ENCODE measurements at places on chromosomes 6 and 20.

DNA sequence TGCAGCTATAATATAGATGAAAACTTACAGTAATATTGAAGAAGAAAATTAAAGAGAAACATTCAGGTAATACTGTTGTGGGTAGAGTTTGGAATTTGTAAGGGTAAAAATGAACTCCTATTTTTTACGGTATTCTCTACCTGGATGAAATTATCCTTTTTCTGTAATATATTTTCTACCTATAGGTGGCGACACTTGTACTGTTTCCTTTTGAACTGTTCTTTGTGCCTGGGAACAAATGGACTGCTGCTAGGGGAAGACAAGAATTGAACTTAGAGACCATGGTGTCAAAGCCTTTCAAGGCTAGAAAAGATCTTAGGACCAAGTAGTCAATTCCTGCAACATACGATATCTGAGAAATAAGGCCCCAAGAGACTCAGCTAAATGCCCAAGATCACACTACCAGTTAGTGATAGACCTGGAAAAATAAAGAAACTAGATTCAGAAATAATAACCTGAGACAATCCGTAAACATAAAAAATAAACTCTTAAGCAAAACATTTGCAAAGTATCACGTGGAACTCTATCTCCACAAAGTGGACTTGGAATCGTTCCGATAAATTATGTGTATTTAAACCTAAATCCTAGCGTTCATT, 383.8 kb downstream of the TFAP2A start:
- peak; percentile 18 for DNase-seq

DNA sequence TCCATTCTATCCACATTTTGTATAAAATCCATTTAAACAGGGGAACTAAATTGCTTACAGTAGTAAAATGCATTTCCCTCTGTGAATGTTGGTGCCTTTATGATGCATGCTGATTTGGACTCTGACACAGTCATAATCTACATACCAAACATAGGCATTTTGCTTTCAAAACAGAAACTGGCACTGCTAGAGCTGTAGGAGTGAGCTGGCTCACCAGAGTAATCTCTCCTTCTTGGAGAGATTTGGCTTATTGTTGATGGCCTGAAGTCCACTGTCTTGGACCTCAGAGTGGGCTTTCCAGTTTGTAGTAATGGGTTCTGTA, 363.2 kb upstream of the FLRT3 start:
- no peak for DNase-seq

DNA sequence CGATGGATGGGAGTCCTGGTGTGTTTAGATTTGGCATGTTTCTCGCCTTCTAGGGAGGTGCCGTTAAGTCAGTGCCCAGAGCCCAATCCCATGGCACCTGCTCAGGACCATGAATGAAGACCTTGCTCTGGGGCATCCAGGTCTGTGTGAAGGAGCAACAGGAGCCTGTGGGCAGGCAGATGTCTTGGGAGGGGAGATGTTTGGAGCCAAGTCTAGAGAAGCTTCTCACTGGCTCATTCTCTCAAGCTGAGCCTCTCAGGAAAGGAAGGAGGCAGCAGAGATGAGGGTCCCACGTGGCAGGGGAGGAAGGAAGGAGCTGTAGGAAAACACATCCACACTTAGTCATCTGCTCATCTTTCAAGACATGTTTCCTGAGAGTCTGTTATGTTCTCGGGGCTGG, 9.5 kb upstream of the SIRPB1 start:
- DNase-seq: no peak

GRCh38 chr20:44210406-44211176, at the start of gene OSER1:
OSER1 (minus strand) TSS chr20:44210771; CDS start chr20:44206957, 3,814 bp downstream.
- peak; percentile 91 for DNase-seq

DNA sequence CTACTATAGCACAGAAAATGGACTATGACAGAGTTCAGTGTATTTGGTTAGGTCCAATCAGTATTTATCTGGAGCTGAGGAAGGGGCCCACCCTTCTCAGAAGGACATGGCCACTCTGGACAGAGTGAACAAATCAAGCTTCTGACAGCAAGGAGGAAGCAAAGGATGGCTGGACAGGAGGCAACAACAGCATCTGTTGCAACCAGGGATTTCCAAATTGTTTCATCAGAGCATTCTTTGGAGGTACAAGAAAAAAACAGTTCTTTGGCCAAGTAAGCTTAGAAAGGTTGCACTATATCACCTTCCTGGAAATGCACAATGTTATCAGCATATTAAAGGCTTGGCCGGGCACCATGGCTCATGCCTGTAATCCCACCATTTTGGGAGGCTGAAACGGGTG, 118.7 kb upstream of the SLC22A16 start:
- no peak for DNase-seq

DNA sequence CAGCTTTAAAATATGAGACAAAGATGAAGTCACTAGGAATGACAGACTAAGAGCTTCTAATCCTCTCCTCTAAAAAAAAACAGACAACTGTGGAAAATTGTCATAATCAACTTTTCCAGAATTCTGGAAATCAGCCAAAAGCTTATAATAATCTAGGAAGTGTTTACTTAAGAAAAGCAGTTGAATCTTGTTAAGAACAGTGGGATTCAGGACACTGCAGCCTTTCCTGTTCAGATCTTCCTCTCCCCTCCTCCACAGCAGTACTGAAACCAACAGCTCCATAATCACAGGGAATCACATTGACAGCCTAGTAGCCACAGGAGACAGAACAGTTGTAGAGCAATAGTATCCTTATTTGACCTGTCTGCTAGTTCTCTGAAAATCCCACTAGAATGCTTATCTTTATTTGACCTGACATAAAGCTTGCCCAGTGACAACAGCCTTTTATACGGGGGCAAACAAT, 41.6 kb downstream of the IBTK start:
- DNase-seq: no peak

DNA sequence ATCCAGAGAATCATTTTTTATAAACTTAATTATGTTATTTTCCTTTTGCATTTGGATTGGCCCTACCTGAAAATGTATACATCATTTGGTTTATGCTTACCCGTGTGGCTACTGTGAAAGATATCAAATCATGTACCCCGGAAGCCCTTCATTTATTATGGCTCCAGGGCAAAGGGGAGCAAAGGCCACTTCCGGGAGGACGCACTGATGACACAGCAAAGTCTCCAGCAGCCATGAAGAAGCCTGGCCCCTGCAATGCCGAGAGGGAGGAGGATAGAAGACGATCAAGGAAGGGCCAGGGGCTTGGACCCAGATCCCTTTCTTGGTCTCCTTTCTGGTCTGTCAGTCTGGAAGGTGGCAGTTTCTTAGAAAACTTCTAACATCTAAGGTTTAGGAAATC, 380.3 kb upstream of the AGPAT4 start:
- DNase-seq: no peak

- no peak for DNase-seq
Observed at GRCh38 chr6:68197356-68197755, 437.7 kb upstream of the ADGRB3 start.

DNA sequence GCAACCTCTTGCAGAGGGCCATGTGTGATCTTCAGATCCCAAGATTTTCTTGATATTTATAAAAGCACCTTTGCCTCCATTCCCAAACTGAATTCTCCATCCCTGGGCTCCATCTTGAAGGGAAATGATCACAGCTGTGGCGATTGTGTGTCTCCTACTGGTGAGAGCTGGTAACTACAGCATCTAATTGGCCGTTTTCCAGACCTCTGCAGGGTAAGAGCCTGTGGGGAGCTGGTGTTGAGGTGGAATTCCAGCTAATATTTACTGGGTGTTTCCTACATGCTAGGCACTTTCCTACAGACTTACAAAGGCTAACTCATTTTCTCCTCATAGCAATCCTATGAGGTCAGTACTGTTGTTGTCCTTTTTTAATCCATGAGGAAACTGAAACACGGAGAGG, 59.2 kb upstream of the FNDC1 start:
- DNase-seq: no peak

DNA sequence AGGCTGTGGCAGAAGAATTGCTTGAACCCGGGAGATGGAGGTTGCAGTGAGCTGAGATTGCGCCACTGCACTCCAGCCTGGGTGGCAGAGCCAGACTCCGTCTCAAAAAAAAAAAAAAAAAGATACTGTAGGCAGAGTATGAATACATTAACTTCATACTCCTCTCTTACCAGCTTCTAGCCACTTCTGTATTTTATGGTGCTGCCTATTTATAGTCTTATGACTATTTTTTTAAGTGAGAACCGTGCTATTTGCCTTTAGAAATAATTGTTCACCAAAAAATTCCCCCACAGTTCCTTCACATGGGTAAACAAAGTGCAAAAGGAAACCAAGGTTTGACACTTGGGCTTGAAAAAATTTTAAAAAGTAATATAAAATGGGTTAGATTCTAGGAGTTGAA, 1.5 kb upstream of the SNRNP48 start:
- no peak for DNase-seq

- no peak for DNase-seq
Observed at GRCh38 chr6:74057326-74057725, 361.3 kb downstream of the CD109 start.

DNA sequence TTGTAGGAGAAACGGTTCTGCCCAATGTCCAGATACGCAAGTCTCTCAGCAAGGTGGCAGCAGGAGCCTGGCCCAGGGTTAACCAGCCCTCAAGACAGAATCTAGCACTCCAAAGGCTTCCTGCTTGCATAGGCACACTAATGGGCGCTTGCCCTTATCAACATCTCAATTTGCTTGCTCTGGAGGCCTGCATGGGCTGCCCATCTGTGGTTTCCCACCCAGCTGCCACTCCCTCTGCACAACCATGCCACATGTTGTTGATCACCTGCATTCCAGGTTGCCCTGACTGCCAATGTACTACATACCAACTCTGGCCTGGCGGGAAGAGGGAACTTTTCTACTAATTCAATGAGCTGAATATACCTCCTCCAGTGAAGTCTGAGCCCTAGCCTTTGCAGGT, 74.6 kb downstream of the ATG5 start:
- no peak for DNase-seq

- DNase-seq: no peak
Observed at GRCh38 chr6:99189823-99190721, 159.4 kb downstream of the FAXC start.

DNA sequence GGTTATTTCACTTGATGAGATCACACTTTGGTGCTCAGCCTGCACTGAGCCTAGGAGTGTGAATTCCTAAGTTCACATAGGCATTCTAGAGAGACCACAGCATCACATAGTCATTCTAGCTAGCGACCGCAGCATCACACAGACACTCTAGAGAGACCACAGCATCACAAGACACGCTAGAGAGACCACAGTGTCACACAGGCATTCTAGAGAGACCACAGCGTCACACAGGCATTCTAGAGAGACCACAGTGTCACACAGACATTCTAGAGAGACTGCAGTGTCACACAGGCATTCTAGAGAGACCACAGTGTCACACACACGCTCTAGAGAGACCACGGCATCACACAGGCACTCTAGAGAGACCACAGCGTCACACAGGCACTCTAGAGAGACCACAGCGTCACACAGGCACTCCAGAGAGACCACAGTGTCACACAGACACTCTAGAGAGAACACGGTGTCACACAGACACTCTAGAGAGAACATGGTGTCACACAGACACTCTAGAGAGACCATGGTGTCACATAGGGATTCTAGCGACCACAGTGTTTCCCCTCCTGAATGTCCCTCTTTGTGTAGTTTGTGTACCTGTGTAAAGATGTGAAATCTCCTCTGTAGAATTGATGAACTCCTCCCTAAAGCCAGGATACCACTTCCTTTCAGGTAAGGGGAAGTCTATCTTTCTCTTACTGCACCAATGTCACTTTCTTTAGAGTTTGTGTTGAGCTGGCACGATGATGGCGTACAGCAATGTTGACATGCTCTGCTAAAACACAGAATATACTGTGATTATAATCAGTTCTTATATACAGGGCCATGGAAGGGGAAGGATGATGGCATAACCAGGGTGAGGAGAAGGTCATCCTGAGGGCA, 169.4 kb downstream of the ZDHHC14 start:
- DNase-seq: no peak

DNA sequence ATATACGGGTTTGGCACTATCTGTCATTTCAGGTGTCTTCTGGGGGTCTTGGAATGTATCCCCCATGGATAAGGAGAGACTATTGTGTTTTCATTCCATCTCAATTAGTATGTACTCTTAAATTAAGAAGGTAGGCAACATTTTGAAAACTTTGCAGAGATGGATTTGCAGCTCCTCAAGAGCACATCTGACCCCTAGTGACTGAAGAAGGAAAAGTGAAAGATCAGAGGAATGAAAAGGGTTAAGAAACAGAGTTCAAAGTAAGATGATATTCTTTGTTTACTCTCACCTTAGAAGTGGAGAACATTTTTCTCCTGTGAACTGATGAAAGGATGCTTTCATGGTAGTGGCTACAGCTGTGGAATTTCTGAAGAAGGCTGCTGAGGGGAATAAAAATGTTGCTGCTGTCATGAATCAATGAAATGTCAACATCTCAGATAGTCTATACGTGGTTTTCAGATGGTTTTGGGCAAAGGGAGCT, 41.5 kb downstream of the SH3BGRL2 start:
- DNase-seq: no peak

GRCh38 chr6:15595461-15596173, 67.2 kb downstream of the DTNBP1 start:
- DNase-seq: no peak

DNA sequence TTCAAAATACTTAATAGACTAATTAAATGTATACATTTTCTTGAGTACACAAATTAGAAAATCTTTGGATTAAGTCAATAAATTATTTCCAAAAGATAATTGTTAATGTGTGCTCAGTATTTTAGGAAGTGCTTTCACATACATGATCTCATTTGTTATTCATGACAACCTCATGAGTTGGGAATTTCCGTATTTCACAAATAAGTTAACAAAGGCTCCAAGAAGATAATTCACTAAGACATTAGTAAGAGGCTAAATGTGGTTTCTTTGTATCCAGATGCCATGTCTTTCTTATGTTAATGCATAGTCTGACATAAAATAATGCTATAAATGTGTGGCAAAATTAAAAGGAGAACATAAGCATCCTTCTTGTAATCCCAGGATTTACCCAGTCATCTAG, 79.5 kb upstream of the TCF21 start:
- no peak for DNase-seq

GRCh38 chr20:49668181-49668877, 45.3 kb downstream of the B4GALT5 start:
- DNase-seq: no peak

- no peak for DNase-seq
Observed at GRCh38 chr20:1587781-1588532, 30.5 kb upstream of the SIRPD start.

DNA sequence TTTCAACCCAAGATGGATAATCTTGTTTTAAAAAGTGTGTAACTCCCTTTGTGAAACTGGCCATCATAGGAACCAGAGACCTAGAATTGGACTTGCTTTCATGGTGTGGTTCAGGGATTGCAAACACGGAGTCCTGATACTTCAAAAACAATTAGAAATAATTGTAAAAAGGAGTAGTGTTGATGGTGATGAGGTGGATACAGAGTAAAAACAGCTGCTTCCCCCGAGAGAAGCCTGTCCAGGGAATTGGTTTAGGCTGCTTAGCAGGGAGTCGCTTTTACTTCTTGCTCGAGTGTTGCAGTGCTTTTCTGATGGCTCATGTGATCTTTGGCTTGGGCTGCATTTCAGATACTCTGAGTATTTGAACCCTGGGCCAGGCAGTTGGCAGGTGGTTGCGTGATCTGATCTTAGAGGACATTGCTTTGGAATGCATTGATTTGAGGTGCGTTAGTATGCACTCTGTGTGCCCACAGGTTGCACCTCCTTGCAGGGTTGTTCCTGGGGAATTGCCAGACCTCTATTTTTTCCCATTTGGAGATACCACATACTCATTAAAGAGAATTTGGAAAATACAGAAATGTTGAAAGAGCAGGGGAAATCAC, 19.5 kb downstream of the KIF3B start:
- no peak for DNase-seq

GRCh38 chr20:20799716-20800312, 87.4 kb upstream of the RALGAPA2 start:
- DNase-seq: no peak

GRCh38 chr6:7215798-7216231, 97.2 kb downstream of the SSR1 start:
- no peak for DNase-seq
